Stimulated activated CD4-positive, alpha-beta T cell treated with anti-CD3 and anti-CD28 coated beads, TNF-alpha, amount 100 ng/mL, for 24 hours (primary cell): ENCODE measurements at places on chromosomes 12 and 14.

DNA sequence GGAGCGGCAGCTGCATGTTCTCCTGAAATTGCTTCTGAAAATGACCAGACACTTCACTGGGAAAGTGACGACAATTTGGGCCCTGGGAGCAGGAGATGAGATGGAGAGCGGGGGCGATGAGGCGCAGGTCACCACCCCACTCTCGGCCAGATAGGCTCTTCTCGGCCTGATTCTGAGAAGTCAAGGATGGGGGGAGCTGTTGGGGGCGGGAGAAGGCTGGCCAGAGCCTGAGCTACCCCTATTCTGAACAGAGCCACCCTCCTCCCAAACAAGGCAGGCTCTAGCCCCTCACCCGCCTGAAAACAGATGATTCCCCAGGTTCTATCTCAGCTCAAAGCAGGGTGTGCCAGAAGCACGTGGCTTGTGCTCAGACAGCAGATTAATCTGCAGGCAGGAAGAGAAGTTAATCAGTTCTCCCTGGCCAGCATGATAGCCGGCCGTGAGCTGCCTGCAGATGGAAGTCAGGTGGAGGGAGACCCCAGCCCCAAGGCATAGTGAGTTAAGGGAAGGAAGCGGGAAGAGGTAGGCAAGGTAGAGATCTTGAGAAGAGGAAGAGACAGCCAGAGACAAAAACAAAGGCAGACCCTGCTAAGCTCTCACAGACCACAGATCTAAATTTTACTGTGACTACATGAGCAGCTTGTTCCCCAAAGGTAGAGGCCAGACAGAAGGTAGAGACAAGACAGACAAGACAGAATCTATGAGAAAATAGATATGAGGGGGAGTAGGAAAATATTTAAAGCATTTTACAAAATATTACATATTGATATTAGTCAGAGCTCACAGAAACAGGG lies 10.9 kb upstream of the TAC3 start:
- no peak for DNase-seq

GRCh38 chr14:69818758-69819191 lies 21.7 kb upstream of the SLC10A1 start:
- peak; percentile 61 for DNase-seq

GRCh38 chr12:4814485-4814884 lies 94.3 kb downstream of the GALNT8 start:
- no peak for DNase-seq

DNA sequence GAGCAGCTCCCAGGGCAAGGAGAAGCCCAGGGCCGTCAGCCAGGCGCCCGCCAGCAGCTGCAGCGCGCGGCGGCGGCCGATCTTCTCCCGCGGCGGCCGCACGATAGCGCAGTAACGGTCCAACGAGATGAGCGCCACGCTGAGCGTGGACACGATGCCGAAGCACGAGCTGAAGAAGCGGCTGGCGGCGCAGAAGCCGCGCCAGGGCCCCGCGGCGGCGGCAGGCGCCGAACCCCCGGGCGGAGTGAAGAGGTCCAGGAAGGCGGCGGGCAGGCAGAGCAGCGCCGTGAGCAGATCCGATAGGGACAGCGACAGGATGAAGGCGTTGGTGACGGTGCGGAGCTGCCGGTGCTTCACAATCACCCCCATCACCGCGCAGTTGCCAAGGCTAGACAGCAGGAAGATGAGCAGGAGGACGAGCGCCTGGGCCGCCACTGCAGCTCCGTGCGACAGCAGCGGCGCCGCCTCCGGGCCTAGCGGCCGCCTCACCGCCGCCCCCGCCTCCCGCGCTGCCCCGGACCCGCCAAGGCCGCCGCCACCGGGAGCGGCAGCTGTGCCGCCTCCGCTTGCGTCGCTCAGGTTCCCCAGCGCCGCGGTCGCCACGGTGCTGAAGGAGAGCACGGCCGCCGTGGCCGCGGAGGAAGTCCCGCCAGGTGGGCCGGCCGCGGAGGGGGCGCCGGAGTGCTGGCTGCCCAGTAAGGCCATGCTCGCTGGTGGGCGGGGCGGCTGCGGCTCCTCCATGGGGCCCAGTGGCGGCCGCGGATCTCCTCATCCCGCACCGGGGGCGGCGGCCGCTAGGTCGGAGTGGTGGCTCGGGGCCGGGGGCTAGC lies 479 bp downstream of the GPR135 start:
- DNase-seq = peak; percentile 39

- no peak for DNase-seq
Observed at GRCh38 chr14:66038618-66039017, 447.6 kb upstream of the CCDC196 start.

DNA sequence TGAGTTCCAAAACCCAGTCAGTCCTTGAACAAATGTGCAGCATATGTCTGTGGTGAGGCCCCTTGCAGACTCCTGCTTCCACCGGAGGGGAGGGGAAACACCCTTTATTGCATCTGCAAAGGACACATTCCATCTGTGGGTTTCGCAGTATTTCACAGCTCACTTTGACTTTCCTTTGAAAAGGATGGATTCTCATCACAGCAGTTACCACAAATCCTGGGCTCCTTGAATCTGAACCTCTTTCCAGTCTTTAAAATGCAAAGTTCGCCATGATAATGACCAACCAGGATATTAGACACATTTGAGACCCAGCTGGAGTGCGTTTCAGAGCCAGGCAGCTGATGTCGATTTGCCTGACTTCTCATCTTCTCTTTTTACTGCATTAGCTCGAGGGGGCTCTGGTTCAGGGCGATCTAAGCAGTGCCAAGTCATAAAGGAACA lies 242.4 kb downstream of the SLC15A4 start:
- no peak for DNase-seq

DNA sequence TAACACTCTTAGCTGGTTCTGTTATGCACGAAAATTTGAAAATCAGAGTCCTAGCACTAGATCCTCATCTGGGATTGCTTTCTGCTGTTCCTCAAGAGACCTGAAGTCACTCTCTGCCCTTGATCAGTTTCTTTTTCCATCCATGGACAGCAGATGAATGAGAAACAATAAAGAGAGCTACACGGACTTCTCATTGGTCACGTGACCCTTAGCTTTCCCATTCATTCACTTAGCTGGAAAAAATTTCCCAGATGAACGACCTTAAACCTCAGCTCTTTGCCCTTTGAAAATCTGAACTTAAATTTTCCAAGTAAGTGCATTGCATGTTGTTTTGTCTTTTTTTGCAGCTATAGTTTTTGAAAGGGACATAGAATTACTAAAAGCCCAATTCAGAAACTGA lies 27.2 kb upstream of the RGS6 start:
- DNase-seq = no peak

- no peak for DNase-seq
Observed at GRCh38 chr14:94494085-94494484, 15.2 kb downstream of the SERPINA12 start.

GRCh38 chr12:10716277-10716676 lies 6.8 kb downstream of the YBX3 start:
- no peak for DNase-seq
